ACHN (cell line): ENCODE measurements at places on chromosomes 7 and 10.

DNA sequence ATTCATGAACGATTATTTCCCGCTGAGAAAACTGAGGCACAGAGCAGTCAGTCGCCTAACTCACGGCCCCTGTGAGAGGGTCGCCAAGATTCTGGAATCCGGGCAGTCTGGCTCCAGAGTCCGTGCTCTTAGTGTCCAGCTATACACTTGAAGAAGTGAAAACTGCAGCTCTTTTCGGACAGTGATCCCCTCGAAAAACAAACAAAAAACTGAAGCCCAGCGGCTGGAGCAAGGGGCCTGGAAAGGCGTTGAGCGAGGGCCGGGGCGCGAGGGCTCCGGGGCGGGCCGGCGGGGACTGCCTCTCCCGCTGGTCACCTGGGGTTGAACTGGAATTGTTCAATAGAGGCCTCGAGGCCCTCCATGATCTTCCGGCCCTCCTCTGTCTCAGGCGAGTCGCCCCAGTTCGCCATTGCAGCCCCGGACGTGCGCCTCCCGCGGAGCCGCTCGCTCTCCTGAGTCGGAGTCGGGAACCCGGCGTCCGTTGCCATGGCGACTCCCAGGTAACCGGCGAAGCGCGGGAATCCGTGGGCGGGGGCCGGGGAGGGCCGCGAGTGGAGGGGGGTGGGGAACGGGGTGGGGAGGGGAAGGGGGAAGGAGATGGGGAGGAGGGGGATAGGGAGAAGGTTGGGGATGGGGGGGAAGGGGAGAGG is 881 bp downstream of the C10orf67 start:
- no peak for DNase-seq

DNA sequence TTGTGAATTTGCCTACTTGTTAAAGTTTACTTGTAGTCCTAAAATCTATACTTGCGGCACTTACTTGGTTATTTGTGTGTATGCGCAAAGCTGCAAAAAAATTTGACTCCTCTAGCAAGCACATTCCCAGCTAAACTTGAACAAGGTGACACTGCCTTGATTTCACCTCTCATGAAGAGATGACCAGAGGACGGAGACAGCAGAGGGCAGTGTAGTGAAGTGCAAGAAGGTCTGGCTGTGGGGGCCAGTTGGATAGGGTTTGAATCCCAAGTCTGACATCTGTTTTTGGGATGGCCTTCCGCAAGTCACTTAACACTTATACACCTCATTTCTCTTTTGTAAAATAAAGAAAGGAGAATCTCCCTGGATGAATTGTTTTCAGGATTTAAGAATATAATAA is 15.7 kb downstream of the SLK start:
- peak; percentile 45 for DNase-seq

- DNase-seq = no peak
These were observed 164.0 kb downstream of the SDK1 start for GRCh38 chr7:3464900-3465622.

DNA sequence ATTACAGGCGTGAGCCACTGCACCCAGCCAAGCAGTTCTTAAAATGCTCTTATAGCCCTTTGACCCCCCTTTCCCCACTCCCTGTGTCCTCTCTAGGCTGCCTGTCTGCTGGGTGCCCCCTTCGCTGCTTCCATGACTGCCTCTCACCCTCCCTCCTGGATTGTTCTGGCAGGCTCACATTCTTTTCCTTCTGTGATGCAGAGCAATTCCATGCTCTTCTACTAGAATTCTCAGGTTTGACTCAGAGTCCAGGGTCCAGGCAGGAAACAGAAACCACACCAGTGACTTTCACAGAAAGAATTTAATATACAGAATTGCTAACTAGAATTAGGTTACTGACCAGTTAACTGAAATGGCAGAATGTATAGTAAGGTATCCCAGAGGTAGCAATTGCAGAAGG is 244.8 kb downstream of the BAMBI start:
- peak; percentile 46 for DNase-seq
